ENCODE measurements at places on chromosomes 13 and 19. TPM values are rescaled to one million over a fixed set of nuclear protein-coding genes. Genes with fewer than 3 reads are reported as not detected.

DNA sequence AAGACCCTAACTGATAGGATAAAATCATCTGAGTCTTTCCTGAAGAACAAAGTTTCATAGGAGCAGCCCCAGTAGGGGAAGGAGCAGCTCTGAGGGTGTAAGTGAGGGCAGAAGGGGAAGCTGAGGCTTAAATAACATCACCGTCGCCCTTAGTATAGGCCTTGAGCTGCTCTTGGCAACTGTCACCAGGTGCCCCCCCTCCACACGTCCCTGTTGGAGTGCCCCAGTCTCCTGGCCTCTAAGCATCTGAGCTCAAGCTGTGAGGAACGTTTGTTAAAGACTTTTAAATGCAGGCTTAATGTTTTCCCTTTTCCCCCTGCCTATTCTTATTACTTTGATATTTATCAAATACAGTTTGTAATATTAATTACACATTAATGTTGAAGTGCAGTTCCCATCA lies 170.6 kb downstream of the ZIC5 start:
- H3K27ac ChIP-seq, result no peak overlapping the region
- DNase-seq, result no peak
- H3K36me3 ChIP-seq, result no peaks in the 10 kb centered on the region
- no peaks in the 10 kb centered on the region for H3K27me3 ChIP-seq

DNA sequence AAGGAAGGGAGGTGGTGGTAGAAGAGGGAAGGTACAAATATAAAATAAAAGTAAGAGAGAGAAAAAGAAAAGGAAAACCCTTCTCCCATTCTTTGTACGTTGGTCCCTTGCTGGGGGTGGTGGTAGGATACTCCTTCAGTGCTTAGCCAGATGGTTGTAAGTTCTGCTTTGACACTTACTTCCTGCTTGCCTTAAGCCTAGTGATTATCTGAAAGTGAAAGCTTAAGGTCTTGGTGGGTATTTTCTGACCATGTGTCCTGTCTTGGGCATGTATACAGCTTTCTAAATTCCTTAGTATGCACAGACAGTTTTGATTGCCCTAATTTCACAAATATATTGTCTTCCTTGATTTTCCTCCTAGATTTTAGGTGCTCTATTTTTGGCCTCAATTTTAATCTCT lies 314.8 kb downstream of the PCDH17 start:
- no peaks in the 10 kb centered on the region for H3K4me1 ChIP-seq
- no peaks in the 10 kb centered on the region for H3K36me3 ChIP-seq
- no peak overlapping the region for H3K27ac ChIP-seq

DNA sequence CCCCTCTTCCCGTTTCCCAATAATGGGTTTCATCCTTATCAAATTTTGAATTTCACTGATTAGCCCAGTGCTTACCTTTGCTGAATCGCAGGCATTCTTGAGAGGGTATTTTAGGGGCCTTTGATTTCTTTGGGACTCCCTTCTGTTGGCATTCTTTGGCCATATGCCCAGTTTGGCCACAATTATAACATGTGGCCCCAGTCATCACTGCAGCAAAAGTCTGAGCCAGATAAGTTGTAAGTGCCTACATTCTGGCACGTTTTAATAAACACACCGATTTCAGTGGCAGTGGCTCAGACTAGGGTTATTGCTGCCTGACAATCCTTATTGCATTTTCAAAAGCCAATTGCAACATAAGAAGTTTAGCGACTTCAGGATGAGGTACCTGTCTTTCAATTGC lies 41.4 kb downstream of the ZNF726 start:
- H3K4me1 ChIP-seq, result no peaks in the 10 kb centered on the region
- no peak overlapping the region for H3K4me3 ChIP-seq
- H3K27me3 ChIP-seq, result no peaks in the 10 kb centered on the region
- DNase-seq, result no peak
- H3K27ac ChIP-seq, result no peak overlapping the region
- H3K36me3 ChIP-seq, result no peaks in the 10 kb centered on the region

DNA sequence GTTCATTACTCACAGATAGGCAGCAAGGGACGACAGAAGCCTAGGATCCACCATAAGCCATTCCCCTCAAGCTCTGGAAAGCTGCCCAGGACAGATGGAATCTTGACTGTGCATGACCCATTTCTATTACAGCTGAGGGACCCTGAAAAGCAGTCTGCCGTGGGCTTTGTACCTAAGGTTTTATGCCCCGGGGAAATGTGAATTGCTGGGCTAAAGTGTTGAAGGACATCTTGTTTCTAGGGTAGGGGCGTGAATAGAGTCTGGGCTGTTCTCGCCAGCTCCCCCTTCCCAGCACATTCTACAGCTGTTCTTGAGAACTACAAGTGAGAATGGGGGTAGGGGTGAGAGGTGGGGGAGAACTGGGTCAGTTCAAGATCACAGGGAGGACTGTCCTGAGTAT lies 53.6 kb upstream of the TMTC4 start:
- DNase-seq, result no peak
- H3K36me3 ChIP-seq, result no peaks in the 10 kb centered on the region
- no peaks in the 10 kb centered on the region for H3K4me1 ChIP-seq
- no peak overlapping the region for H3K27ac ChIP-seq
- H3K27me3 ChIP-seq, result no peaks in the 10 kb centered on the region

DNA sequence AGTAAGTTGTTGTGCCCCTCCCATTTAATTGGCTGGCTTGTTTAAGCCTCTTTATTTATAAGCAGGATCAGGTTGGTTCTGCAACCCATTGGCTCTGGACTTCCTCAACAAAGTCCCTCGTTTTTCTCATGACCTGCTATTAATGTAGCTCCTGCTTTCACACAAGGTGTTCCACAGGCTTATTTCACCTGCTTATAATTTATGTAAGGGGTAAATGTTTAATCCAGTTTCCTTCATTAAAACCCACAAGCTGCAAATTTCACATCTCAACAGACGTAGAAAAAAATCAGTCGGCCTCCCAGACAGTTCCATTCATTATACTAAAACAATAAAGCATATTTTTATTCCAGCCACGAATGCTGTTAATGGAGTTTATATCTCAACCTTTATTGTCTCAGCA lies 86.1 kb downstream of the TBC1D4 start:
- no peaks in the 10 kb centered on the region for H3K27me3 ChIP-seq
- no peak for DNase-seq
- H3K27ac ChIP-seq, result no peak overlapping the region
- H3K36me3 ChIP-seq, result no peaks in the 10 kb centered on the region
- H3K4me1 ChIP-seq, result peaks cover 11% of the 10 kb centered on the region
- no peak overlapping the region for H3K4me3 ChIP-seq

DNA sequence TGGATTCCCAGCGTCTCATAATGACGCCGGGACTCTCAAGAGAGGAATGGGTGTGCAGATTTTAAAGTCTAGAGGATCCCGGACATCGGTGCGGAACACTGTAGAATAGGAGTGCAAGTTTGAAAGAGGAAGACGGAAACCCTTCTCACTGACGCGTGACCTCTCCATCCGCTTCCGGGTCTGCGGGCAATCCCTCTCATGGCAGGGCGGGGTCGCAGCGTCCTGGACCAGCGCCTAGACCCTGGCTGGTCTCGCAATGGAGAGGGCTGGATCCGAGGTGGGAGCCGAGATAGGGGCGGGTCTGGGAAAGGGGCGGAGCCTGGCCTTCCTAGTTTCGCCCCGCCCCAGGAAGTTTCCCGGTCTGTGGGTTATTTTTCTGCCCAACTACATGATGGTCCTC lies 4.6 kb upstream of the ZNF845 start:
- no peak overlapping the region for H3K27ac ChIP-seq
- peaks cover 6% of the 10 kb centered on the region for H3K4me1 ChIP-seq
- peaks cover 9% of the 10 kb centered on the region for H3K27me3 ChIP-seq
- H3K36me3 ChIP-seq, result no peaks in the 10 kb centered on the region

GRCh38 chr13:111572956-111573761 lies 252.7 kb downstream of the TEX29 start:
- H3K36me3 ChIP-seq, result no peaks in the 10 kb centered on the region
- no peak overlapping the region for H3K27ac ChIP-seq
- H3K27me3 ChIP-seq, result peaks cover 19% of the 10 kb centered on the region
- no peaks in the 10 kb centered on the region for H3K4me1 ChIP-seq

DNA sequence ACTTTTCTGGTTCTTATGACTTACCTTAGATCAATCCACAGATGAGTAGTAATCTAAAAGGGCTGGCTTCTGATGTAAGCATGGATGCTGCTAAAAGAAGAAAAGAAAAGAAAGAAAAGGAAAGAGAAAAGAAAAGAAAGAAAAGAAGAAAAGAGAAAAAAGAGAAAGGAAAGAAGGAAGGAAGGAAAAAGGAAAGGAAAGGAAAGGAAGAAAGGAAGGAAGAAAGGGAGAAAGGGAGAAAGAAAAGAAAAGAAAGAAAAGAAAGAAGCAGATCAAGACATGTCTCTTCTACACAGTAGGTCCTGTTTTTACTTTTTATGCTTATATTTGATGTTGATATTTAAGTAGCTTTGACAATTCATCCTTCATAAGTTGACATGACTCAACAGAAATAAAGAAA lies 421.3 kb downstream of the DIAPH3 start:
- DNase-seq, result no peak
- H3K4me3 ChIP-seq, result no peak overlapping the region
- H3K4me1 ChIP-seq, result no peaks in the 10 kb centered on the region
- H3K36me3 ChIP-seq, result no peaks in the 10 kb centered on the region
- no peak overlapping the region for H3K27ac ChIP-seq

DNA sequence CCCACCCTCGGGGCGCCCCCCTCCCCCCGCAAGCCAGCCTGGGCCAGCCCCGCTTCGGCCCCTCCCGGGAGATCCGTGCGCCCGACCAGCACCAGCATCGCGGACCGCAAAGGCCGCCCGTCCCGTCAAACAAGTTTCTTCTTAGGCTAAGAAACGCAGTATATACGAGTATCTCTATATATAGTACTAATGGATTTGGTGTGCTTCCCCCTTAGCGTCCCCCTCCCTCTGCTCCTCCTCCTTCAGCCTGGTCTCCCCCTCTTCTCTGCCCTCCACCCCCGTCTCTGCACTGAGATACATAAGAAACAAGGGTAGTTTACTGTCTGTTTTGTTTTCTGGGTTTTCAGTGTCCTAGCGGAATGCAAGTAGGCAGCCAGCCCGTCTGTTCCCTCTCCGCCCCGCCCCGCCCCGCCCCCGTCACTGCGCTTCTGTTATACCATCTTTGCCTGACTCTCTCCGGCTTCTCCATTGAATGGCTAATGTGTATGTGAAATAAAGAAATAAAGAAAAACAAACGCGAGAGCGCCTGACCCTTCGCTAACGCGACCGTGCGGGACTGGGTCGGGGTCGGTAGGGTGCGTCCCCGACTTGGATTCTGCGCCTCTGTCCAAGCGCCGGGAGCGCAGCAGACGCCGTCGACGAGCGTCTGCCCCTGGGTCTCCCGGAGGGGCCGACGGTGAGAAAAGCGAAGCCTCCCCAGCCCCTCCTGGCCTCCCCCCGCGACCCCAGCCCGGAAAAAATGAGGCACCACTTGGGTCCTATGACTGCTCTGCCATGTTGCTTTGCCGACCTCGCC lies 4.2 kb downstream of the LYL1 start:
- peak overlapping the region; percentile 35 for H3K4me3 ChIP-seq
- peak; percentile 36 for DNase-seq
- H3K36me3 ChIP-seq, result peaks cover 23% of the 10 kb centered on the region

- no peaks in the 10 kb centered on the region for H3K4me1 ChIP-seq
- DNase-seq, result no peak
- no peak overlapping the region for H3K4me3 ChIP-seq
- no peak overlapping the region for H3K27ac ChIP-seq
- no peaks in the 10 kb centered on the region for H3K36me3 ChIP-seq
Measured at GRCh38 chr13:107475753-107476453, 739.4 kb downstream of the LIG4 start.

DNA sequence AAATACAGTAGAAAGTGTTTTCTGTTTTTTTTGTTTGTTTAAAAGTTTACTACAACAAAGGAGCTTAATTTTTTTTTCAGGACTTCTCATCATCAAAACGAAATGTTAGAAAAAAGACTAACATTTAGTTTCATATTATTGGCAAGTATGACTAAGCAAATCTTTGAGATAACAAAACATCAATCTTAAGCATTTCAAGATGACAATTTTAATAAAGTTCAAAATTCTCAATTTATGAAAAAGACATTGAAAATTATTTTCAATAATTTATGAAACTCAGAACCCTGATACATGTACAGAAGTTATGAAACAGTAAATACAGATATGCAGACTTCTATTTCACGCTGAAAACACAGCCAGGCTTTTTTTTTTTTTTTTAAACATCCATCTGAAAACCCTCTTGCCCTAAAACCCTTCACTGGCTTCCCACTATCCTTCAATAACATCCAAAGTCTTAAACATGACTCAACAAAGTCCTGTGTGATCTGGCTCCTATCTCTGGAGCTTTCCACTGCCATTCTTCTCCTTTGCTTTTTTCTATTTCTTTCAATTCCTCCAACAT lies 3.9 kb downstream of the RBM26 start:
- H3K4me3 ChIP-seq, result no peak overlapping the region
- H3K27me3 ChIP-seq, result no peaks in the 10 kb centered on the region
- DNase-seq, result no peak
- no peaks in the 10 kb centered on the region for H3K36me3 ChIP-seq
- no peak overlapping the region for H3K27ac ChIP-seq

DNA sequence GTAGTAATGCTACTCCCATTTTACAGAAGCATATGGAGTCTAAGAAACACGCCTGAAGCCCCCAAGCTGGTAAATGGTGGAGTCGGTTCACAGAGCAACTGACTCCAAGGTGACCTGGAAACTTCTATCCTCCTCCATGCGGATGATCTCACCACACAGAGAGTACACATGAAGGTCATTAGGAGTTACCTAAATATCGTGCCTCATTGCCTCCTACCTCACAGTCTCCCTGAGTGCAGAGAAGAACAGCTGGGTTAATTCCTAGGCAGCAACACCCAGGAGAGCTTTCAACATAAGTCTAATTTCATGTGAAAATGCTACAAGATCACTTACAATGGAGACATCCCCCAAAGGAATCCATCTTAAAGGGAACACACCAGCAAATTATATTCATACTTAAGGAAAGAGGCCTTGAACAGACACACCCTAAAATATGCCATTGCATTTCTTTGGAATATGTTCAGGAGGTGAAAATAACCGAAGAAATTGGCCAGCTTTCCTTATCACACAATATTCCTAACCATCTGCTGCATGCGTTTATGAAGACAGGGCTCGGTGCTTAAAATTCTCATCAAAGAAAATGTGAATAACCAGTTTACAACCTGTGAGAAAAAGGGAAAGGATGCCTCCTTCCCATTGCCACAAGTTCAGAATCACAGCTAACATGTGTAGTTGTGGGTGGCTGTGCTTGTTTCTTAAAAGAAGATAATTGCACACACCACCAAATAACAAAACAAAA lies 203.6 kb upstream of the NBEA start:
- H3K36me3 ChIP-seq, result no peaks in the 10 kb centered on the region
- no peaks in the 10 kb centered on the region for H3K4me1 ChIP-seq
- H3K27ac ChIP-seq, result no peak overlapping the region
- H3K27me3 ChIP-seq, result no peaks in the 10 kb centered on the region
- no peak for DNase-seq

OR2Z1 gene
- not detected for polyA plus RNA-seq

GRCh38 chr13:46031581-46032263 lies 20.8 kb downstream of the ZC3H13 start:
- H3K4me3 ChIP-seq, result no peak overlapping the region
- H3K27ac ChIP-seq, result no peak overlapping the region
- DNase-seq, result no peak
- H3K4me1 ChIP-seq, result no peaks in the 10 kb centered on the region
- no peaks in the 10 kb centered on the region for H3K36me3 ChIP-seq
- no peaks in the 10 kb centered on the region for H3K27me3 ChIP-seq

RFPL4A gene
- polyA plus RNA-seq, result not detected

FGF22 gene
- 0.44 TPM for polyA plus RNA-seq

URAD gene
- 0.07 TPM for polyA plus RNA-seq

All from heart right ventricle (tissue), 16 donors.